ENCODE measurements at places on chromosomes 7 and 10. TPM values are rescaled to one million over a fixed set of nuclear protein-coding genes. Genes with fewer than 3 reads are reported as not detected.

Gene KCNH2
- 6.2 TPM for total RNA-seq

Gene TMEM270
- total RNA-seq, result not detected

Gene OAT
- total RNA-seq, result 147 TPM

Gene SHTN1
- total RNA-seq, result 0.26 TPM

Gene SUN1
- total RNA-seq, result 185 TPM

Gene MSRB2
- total RNA-seq, result 19.0 TPM

Gene DMBT1
- under 0.01 TPM for total RNA-seq

GRCh38 chr7:132872034-132872433, 209.9 kb downstream of the CHCHD3 start:
- no peaks in the 10 kb centered on the region for H3K4me1 ChIP-seq
- no peaks in the 10 kb centered on the region for H3K27me3 ChIP-seq
- no peak overlapping the region for H3K4me3 ChIP-seq
- H3K36me3 ChIP-seq, result no peaks in the 10 kb centered on the region
- DNase-seq, result no peak

GRCh38 chr10:86545101-86545500, 23.5 kb upstream of the WAPL start:
- H3K36me3 ChIP-seq, result no peaks in the 10 kb centered on the region
- DNase-seq, result no peak
- H3K4me3 ChIP-seq, result no peak overlapping the region
- no peaks in the 10 kb centered on the region for H3K4me1 ChIP-seq

GRCh38 chr10:50512743-50513416, 110.9 kb downstream of the SGMS1 start:
- DNase-seq, result no peak
- no peaks in the 10 kb centered on the region for H3K27me3 ChIP-seq

GRCh38 chr10:15201589-15202300, 33.3 kb upstream of the NMT2 start:
- no peak overlapping the region for H3K4me3 ChIP-seq

DNA sequence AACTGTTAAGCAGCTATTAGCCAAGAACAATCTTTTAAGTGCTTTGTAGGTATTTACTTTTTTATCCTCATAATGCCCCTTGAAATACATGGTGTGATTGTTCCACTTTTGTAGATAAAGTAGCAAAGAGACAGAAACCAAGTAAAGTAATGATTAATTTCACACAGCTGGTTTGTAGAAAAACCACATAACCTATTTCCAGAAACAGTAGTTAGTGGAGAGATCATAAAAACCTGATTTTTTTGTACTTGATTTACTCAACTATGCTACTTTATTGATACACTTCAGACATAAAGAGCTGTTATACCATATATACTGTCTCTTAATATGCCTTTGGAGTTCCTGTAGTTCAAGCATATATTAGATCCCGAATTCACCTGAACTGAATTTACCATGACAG, 118.4 kb downstream of the SEMA3A start:
- no peak overlapping the region for H3K27ac ChIP-seq
- no peaks in the 10 kb centered on the region for H3K27me3 ChIP-seq
- no peaks in the 10 kb centered on the region for H3K36me3 ChIP-seq

DNA sequence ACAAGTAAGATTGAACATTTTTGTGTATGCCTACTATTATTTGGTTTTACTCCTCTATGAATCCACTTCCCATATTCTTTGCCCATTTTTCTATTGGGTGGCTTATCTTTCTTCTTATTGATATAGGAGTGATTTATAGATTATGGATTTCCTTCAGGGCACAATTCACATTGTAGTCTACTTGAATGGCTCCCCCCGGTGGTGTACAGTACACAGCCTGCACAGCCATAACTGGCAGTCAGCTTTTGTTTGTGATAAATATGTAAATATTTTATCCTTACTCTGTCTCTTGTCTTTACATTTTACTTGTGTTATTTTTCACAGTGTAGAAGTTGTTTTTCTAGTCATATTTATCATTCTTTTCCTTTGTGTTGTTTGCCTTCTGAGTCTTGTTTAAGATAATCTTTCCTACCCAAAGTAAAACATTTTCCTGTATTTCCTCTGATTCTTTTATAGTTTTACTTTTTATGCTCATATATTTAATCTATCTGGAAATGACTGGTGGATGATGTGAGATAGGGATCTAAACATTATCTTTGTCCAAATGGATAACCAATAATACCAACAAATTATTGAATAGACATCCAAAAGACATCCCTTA, 23.9 kb upstream of the CALD1 start:
- H3K36me3 ChIP-seq, result no peaks in the 10 kb centered on the region
- H3K27ac ChIP-seq, result no peak overlapping the region
- H3K4me1 ChIP-seq, result no peaks in the 10 kb centered on the region

- DNase-seq, result no peak
- H3K27ac ChIP-seq, result no peak overlapping the region
- no peaks in the 10 kb centered on the region for H3K4me1 ChIP-seq
- H3K36me3 ChIP-seq, result no peaks in the 10 kb centered on the region
Measured at GRCh38 chr10:69792341-69792740, 9.4 kb upstream of the COL13A1 start.

DNA sequence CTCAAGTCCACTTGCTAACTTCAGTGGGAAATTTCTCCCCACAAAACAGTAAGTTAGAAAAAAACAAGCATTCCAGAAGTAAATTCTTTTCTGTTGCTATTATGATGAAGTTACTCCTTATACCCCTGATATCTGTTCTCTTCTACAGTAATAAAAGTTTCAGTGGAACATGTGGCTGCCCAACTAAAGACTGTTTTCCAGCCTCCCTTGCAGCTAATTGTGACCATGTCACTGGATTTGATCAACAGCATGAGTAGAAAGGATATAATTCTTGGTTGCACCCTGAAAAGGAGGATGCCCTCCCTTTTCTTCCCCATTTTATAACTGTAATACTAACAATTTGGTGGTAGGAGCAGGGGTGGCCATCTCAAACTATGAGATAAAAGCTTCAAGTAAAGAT, 40.6 kb downstream of the IMMP2L start:
- no peaks in the 10 kb centered on the region for H3K27me3 ChIP-seq
- no peak for DNase-seq
- no peaks in the 10 kb centered on the region for H3K36me3 ChIP-seq

- DNase-seq, result no peak
- H3K27ac ChIP-seq, result no peak overlapping the region
- H3K36me3 ChIP-seq, result no peaks in the 10 kb centered on the region
- peaks cover 3% of the 10 kb centered on the region for H3K4me1 ChIP-seq
Measured at GRCh38 chr7:79872176-79872575, 262.5 kb upstream of the GNAI1 start.

GRCh38 chr7:30522159-30522558, 17.5 kb upstream of the GGCT start:
- H3K27ac ChIP-seq, result no peak overlapping the region
- no peaks in the 10 kb centered on the region for H3K27me3 ChIP-seq
- H3K4me3 ChIP-seq, result no peak overlapping the region
- peaks cover 3% of the 10 kb centered on the region for H3K4me1 ChIP-seq
- H3K36me3 ChIP-seq, result no peaks in the 10 kb centered on the region

- no peak for DNase-seq
- H3K4me1 ChIP-seq, result no peaks in the 10 kb centered on the region
- no peak overlapping the region for H3K4me3 ChIP-seq
- H3K27me3 ChIP-seq, result no peaks in the 10 kb centered on the region
- H3K36me3 ChIP-seq, result no peaks in the 10 kb centered on the region
Measured at GRCh38 chr10:100909501-100910263, 3.1 kb upstream of the SLF2 start.

- H3K36me3 ChIP-seq, result no peaks in the 10 kb centered on the region
- no peak overlapping the region for H3K4me3 ChIP-seq
- DNase-seq, result no peak
- H3K27me3 ChIP-seq, result no peaks in the 10 kb centered on the region
Measured at GRCh38 chr7:7490003-7490402, 45.7 kb downstream of the COL28A1 start.

DNA sequence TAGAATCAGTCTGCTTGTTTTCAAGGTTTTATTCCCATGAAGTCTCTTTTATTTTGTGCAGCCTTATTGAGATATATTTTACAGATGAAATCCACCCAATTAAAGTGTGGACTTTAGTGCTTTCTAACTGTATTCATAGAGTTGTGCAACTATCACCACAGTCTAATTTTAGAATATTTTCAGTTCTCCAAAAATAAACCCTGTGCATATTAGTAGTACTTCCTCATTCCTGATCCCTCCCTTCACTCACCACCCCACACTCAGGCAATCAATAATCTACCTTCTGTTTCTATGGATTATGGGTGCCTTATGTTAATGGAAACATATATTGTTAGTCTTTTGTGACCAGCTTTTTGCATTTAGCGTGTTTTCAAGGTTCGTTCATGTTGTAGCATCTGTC, 185.7 kb upstream of the TMEM72 start:
- DNase-seq, result peak; percentile 58
- H3K27me3 ChIP-seq, result no peaks in the 10 kb centered on the region
- no peak overlapping the region for H3K4me3 ChIP-seq
- H3K4me1 ChIP-seq, result peaks cover 3% of the 10 kb centered on the region
- no peak overlapping the region for H3K27ac ChIP-seq

GRCh38 chr7:140673774-140674155, 1.0 kb downstream of the ADCK2 start:
- peaks cover 4% of the 10 kb centered on the region for H3K4me1 ChIP-seq
- H3K4me3 ChIP-seq, result peak overlapping the region; percentile 68
- DNase-seq, result no peak
- H3K27ac ChIP-seq, result no peak overlapping the region
- H3K27me3 ChIP-seq, result no peaks in the 10 kb centered on the region

DNA sequence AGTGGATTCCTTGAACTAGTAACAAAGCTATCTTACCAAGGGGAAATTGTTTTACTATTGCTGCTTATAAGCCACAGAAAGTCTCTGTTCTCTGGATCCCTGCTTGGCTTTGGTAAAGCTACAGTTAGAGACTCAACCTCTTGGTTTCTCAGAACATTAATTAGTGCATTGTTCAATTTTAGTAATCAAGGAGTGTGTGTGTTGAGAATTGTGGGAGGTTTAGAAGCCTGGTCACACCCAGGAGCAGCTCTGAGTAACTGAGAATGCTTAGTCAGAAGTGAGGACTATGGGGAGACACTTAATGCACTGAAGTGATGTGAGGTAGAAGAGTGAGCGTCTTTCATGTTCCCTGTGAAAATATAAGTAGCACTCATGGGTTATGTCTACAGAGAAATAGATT, 8.2 kb upstream of the ACTA2 start:
- no peaks in the 10 kb centered on the region for H3K27me3 ChIP-seq
- no peaks in the 10 kb centered on the region for H3K4me1 ChIP-seq
- H3K27ac ChIP-seq, result no peak overlapping the region

- no peaks in the 10 kb centered on the region for H3K36me3 ChIP-seq
- peak; percentile 54 for DNase-seq
- peaks cover 25% of the 10 kb centered on the region for H3K4me1 ChIP-seq
- H3K27ac ChIP-seq, result no peak overlapping the region
- no peaks in the 10 kb centered on the region for H3K27me3 ChIP-seq
- H3K4me3 ChIP-seq, result no peak overlapping the region
Measured at GRCh38 chr10:71241830-71242621, 29.7 kb downstream of the UNC5B start.

DNA sequence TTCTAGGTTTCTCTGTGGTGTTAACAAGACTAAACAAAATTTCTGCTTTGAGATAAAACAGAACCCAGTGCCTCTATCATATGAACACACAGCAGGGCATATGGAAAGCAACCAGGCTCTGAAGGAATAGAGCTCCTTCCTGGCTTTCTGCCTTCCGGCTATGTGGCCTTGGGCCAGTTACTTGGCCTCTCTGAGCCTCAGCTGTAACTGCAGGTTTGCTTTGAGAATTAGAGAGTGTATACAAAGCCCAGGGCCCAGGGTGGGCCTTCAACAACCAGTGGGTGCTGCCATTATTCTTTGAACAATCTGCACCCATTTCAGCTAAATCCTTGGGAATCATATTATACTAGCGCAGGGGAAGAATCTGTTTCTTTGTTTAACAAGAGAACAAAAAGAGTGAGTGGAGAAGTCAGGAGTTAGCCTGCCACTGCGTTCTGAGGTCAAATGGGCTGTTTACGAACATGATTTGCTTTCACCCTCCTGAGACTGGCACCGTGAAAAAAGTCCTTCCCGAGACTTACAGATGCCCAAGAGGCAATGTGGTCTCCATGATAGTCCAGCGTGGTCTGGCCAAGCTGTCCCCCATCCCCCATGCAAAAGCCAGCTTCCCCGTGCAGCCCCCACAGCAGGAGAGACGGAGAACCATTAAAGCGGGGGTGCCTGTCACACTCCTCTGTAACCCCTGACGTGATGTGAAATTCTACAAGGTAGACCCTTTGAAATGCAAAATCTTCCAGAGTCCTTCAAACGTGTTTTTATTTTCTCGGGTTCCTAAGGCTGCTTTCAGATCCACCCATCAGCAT, 4.9 kb downstream of the FAM53B start:
- no peaks in the 10 kb centered on the region for H3K36me3 ChIP-seq
- no peak overlapping the region for H3K4me3 ChIP-seq
- H3K27me3 ChIP-seq, result no peaks in the 10 kb centered on the region
- DNase-seq, result no peak
- H3K4me1 ChIP-seq, result peaks cover 7% of the 10 kb centered on the region

DNA sequence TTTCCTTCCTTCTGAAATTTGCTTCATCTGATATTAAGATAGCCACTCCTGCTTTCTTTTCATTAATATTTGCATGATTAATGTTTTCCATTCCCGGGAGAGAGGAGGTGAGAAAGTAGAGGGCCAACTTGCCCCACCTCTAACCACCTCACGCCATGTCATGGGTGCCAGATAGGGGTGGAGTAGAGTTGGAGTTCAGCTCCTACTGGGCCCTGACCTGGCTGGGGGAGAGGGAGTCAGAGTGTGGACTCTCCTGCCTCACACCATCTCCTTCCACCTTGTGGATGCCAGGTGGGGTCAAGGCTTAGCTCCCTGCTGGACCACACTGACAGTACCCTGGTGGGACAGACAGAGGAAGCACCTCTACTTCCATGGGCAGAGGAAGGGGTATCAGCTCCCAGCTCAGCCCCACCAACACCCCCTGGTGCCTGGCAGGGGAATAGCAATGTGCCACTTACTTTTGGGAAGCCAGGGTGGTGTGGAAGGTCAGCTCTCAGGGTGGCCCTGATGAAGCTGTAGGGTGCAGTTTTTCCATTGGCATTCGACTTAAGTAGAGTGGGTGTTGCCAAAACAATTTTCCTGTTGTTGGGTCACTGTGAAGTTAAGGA, 28.0 kb downstream of the CHST12 start:
- DNase-seq, result no peak
- H3K27me3 ChIP-seq, result no peaks in the 10 kb centered on the region
- H3K36me3 ChIP-seq, result peaks cover 4% of the 10 kb centered on the region
- H3K4me3 ChIP-seq, result no peak overlapping the region

Data from fibroblast of lung (primary cell).